ENCODE measurements at places on chromosomes 7 and 10.
A peak's percentile ranks its signal among the peaks of the same experiment; 100 is the strongest.

DNA sequence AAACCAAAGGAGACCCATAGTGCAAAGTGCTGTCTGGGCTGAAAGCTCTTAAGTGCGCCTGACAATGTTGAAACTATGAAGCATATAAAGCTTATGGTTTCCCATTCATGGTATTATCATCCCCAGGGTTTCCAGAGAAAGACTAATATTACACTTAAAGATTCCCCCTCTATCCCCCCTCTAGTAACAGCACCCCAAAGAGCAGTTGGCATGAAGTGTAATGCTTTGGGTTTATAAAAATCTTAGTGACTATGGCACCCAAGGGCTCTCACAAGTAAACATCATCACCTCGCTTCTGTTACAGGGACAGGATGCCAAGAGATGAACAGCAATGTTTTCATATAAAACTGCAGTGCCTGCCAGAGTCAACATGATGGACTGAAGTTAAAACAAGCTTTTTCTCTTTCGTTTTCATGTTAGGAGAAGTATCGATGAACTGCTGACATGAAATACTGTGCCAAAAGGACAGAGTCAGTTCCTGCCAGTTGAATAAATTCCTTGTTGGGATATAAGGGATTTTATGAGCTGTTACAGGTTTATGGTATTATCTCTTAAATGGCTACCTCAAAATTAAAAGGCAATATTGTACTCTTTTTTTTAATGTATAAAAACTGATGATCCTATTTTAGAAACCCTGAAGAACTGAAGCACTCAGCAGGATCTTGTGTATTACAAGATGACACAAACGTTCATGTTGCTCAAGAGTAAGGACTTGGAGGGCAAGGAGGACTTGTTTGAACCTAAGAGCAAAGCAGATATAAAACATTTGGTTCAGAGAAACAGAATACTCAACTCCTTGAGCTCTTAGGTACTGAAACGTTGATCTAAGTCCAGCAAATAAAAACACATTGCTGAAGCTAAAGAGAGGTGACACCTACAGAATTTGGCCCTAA, 203.7 kb upstream of the IMMP2L start:
- peaks cover 8% of the 10 kb centered on the region for H3K36me3 ChIP-seq
- DNase-seq: no peak
- no peaks in the 10 kb centered on the region for H3K4me1 ChIP-seq
- H3K27ac ChIP-seq: no peak overlapping the region

DNA sequence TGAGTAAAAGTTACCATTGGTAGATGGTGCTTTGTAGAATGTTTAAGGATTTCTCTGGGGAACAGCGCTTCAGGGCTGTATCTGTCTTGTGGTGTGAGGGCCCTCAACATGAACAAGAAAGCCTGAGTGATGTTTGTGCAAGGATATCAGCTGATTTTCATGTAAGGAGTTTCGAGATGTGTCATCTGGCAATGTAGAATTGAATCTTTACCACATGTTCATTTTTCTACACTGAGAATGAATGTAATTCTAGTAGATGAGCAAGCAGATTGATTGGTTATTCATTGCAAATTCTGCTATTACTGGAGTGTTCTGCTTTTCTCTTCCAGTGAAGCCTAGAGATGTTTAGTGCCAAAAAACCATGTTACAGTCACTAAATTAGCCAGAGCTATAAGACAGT, 87.7 kb downstream of the ST7 start:
- H3K36me3 ChIP-seq: no peaks in the 10 kb centered on the region
- H3K27ac ChIP-seq: no peak overlapping the region
- H3K4me3 ChIP-seq: no peak overlapping the region
- H3K27me3 ChIP-seq: no peaks in the 10 kb centered on the region
- no peak for DNase-seq

DNA sequence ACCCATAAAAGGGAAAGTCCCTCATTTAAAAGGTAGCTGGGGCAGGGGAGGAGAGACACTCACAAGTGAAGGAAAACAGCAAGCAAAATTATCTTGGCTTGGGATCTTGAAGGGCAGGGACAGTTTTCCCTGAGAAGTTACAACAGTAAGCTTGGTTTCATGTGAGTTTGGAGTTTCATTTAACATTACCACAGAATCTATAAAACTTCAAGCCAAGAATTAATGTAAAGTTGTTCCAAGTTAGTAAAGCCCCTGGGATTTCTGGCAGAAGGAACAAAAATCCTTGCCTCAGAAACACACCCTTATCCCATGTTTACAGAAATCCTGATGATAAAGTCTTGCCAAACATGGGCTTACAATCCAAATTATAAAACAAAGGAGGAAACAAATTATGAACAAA, 19.2 kb downstream of the CRPPA start:
- H3K4me3 ChIP-seq: no peak overlapping the region
- H3K27me3 ChIP-seq: no peaks in the 10 kb centered on the region
- H3K27ac ChIP-seq: no peak overlapping the region
- no peak for DNase-seq

DNA sequence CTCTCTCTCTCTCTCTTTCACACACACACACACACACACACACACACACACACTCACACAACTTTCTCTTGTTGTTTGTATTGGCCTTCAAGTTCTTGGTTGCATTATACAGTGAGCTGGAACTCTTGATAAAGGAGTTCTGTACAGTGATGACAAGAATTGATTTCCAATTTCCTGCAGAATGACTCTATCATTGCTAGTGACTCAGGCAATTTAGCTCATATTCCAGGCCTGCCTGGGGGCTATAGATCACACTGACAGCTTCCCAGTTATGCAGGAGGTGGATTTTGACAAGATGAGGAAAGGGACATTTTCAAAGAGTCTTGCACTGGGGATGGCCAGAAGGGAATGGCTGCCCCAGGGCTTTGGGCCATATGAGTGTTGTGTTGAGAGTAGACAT, 508.8 kb downstream of the TYW1 start:
- H3K27ac ChIP-seq: no peak overlapping the region
- H3K4me1 ChIP-seq: no peaks in the 10 kb centered on the region
- no peak overlapping the region for H3K4me3 ChIP-seq
- H3K36me3 ChIP-seq: no peaks in the 10 kb centered on the region
- no peak for DNase-seq

- no peaks in the 10 kb centered on the region for H3K36me3 ChIP-seq
- DNase-seq: no peak
- H3K4me3 ChIP-seq: no peak overlapping the region
- no peak overlapping the region for H3K27ac ChIP-seq
Measured at GRCh38 chr10:29920408-29921070, 138.8 kb downstream of the JCAD start.

GRCh38 chr10:132516771-132517725, 20.5 kb upstream of the INPP5A start:
- peak overlapping the region; percentile 48 for H3K4me3 ChIP-seq
- H3K36me3 ChIP-seq: no peaks in the 10 kb centered on the region
- peak; percentile 92 for DNase-seq
- peak overlapping the region; percentile 69 for H3K27ac ChIP-seq
- peaks cover 61% of the 10 kb centered on the region for H3K4me1 ChIP-seq

DNA sequence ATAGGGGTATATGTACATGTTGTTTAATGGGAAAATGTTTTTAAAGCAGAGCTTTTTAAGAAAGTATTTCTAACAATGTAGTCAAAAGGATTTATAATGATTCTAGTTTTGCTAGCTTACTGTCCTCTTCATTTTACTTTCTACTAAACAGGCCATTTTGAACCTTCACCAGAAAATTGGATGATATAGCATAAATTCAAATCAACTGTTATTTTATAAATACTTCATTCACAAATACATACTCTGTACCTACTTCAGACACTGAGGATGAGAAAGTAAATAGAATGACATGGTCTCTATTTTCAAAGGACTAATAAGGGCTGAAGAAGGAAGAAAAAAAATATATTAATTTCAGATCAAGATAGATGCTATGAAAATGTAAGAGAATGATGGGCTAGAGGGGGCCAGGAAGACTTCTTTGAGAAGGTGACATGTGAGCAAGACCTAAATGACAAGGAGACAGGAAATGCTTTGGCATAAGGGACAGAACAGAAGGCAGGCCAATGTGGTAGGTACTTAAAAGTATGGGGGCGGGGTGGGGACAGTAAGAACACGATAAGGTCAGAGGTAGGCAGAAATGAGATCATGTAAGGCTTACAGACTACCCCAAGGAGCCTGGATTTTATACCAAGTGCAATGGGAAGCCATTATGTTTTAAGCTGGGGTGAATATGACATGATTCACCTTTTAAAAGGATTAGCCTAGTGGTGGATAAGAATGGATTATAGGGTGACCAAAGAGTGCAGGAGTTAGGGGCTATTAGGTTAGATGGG, 5.2 kb downstream of the NAMPT start:
- H3K4me1 ChIP-seq: peaks cover 38% of the 10 kb centered on the region
- DNase-seq: no peak
- peaks cover 28% of the 10 kb centered on the region for H3K36me3 ChIP-seq
- H3K4me3 ChIP-seq: no peak overlapping the region
- H3K27ac ChIP-seq: no peak overlapping the region
- H3K27me3 ChIP-seq: no peaks in the 10 kb centered on the region

GRCh38 chr10:15588635-15589508, 130.8 kb downstream of the ITGA8 start:
- DNase-seq: no peak
- H3K4me1 ChIP-seq: no peaks in the 10 kb centered on the region
- H3K27ac ChIP-seq: no peak overlapping the region
- H3K36me3 ChIP-seq: no peaks in the 10 kb centered on the region
- no peaks in the 10 kb centered on the region for H3K27me3 ChIP-seq

DNA sequence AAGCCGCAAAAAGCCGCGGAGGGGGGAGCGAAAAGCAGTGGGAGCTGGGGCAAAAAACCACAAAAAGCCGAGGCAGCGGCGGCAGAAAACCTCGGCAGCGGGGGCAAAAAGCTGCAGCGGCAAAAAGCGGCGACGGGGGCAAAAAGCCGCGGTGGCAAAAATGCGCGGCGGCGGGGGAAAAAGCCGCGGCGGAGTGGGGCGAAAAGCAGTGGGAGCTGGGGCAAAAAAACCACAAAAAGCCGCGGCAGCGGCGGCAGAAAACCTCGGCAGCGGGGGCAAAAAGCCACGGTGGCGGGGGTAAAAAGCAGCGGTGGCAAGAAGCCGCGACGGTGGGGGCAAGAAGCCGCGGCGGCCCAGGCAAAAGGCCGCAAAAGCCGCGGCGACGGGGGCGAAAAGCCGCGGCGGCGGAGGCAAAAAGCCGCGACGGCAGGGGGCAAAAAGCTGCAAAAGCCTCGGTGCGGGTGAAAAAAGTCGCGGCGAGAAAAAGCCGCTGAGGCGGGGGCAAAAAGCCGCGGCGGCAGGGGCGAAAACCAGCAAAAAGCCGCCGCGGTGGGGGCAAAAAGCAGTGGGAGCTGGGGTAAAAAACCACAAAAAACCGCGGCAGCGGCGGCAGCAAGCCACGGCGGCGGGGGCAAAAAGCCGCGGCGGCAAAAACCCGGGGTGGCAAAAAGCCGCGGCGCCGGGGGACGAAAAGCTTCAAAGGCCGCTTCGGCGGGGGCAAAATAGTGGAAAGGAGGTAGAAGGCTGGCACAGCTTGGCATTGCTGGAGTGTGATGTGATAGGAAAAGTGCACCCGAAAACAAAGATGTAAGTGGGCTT, 135.9 kb downstream of the ZNF92 start:
- peaks cover 7% of the 10 kb centered on the region for H3K27me3 ChIP-seq
- peak overlapping the region; percentile 49 for H3K27ac ChIP-seq
- no peak for DNase-seq
- peak overlapping the region; percentile 63 for H3K4me3 ChIP-seq
- H3K4me1 ChIP-seq: peaks cover 7% of the 10 kb centered on the region

DNA sequence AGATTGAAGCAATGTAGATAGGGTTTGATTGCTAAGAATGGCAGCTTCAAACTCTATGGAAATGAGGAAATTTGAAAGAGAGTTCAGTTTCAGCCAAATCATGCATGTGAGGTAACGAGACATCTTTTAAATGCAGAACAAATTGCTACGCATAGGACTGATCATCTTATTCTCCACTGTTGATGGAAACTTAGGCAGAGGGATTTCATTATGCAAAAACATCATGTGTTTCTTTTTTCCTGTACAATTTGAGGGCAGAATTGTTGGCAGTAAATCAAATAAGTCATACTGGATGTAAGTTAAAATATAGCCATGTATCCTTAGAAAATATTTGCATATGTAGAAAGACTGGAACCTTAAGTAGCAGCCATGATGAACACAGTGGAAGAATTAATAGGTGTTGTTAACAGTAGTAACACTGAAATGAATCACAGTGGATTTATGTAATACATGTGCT, 327.4 kb downstream of the CDK14 start:
- no peaks in the 10 kb centered on the region for H3K27me3 ChIP-seq
- no peaks in the 10 kb centered on the region for H3K36me3 ChIP-seq
- H3K4me3 ChIP-seq: no peak overlapping the region
- DNase-seq: no peak
- no peak overlapping the region for H3K27ac ChIP-seq

DNA sequence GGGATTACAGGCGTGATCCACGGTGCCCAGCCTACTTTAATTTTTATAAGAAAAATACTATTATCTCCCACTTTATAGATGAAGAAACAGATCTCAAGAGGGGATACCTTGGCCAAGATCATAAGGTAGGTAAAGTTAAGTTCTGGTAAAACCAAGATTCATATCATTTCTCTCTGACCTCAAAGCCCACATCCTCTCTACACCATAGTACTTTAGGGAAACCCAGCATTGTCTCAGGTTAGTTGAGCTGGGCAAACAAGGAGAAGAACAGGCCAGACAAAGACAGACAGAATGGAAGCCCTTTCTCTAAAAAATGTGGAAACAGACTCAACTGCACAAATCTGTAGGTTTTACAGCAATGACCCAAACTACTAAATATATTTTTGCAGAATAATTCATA, 197.7 kb upstream of the FRMD4A start:
- H3K27ac ChIP-seq: no peak overlapping the region
- H3K27me3 ChIP-seq: no peaks in the 10 kb centered on the region
- peaks cover 27% of the 10 kb centered on the region for H3K4me1 ChIP-seq
- peaks cover 6% of the 10 kb centered on the region for H3K36me3 ChIP-seq
- no peak for DNase-seq

DNA sequence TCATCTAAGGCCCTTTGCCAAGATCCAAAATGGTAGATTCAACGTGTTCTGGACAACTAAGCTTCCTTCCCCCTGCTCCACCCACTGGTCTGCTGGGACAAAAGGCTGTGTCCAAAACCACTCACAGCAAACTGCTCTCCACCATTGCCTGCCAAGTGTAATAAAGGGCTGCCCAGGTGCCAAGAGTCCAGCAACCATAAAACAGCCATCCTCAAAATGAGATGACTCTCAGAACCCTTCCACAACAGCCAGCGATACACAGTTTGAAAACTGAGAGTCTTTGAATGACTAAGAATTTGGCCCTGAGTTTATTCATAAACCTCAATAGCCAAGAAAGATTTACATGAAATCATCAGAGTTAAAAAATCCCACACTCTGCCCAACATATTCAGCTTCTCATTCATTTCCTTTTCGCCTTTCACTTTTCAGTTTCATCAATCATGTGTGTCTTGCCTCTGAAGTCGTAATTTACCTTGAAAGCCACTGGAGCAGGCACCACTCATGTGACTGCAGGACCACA, 658.1 kb upstream of the MGMT start:
- H3K27ac ChIP-seq: no peak overlapping the region
- H3K27me3 ChIP-seq: no peaks in the 10 kb centered on the region
- no peaks in the 10 kb centered on the region for H3K36me3 ChIP-seq
- no peak overlapping the region for H3K4me3 ChIP-seq
- no peaks in the 10 kb centered on the region for H3K4me1 ChIP-seq
